ENCODE measurements at places on chromosomes 1 and 21.
A peak's percentile ranks its signal among the peaks of the same experiment; 100 is the strongest.

DNA sequence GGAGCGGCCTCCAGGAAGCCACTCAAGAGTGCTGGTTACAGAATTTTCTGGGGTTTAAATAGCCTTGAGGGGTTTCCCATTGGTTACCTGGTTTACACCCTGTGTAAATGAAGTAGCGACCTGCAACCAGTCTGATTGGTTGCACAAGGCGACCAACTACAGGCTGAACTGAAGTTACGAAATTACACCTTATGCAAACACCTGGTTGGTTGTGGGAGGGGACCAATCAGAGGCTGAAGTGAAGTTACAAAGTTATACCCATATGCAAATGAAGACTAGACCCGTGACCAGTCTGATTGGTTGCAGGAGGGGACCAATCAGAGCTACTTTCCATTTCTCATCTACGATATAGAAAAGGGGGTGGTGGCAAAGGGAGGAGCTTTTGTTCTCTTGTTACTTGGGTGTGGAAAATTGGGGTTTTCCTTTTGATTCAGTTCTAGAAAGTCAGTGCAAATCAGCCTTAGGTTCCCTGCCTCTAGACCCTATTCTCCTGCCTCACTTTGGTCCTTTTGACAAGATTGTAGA, 22.2 kb upstream of the C1orf174 start:
- no peak for DNase-seq

DNA sequence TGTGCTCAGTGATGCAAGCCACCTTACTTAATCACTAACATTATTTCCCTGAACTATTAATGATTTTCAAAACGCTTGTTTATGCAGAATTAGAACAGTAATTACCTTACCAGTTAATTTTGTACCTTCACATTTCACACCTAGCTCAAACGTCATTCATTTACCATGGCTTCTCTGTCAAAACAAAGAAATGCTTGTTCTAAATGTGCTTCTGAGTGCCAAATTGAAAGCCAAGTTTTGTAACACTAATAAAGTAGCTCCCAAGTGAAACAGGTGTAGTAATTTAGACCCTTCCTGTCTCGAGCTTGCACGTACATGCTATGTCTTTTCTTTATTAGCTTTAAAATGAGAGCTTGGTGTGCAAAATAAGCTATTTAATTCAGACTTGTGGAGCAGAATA, 533.7 kb upstream of the PKN2 start:
- no peak for DNase-seq

- no peak for DNase-seq
Measured at GRCh38 chr1:94624203-94624602, 82.6 kb upstream of the F3 start.

DNA sequence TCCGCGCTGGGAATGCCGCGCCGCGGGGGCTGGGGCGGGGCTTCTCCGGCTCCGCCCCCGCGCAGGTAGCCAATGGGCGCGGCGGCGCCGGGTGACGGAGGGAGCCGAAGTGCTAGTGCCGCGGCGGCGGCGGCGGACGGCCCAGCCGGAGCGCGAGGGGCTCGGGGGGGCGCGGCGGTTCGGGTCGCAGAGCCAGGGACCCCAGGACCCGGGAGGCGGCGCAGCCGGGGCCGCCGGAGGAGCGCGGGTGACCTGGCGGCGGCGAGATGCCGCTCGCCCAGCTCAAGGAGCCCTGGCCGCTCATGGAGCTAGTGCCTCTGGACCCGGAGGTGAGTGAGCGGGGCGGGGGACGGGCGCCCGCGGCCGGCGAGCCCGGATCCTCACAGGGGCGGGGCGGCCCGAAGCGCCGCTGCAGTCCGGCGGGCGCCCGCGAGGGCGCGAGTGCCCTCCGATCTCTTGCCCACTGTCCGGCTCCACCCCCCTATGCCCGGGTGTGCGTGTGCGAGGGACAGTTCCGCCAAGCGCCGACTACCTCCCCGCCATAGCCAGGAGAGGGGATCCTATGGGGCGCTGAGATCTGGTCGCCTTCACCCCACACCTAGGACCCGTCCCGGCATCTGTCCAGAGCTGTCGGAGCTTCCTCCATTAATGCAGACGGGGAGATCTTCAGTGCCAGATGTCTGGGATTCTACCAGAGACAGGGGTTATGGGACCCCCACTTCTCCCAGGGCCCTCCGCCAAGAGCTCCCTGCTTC, at the start of gene RPS6KA1:
RPS6KA1 (plus strand) TSS at position 107 of the 755 bp plus-strand sequence; CDS start at position 267, 160 bp downstream.
- peak; percentile 33 for DNase-seq

- DNase-seq, result no peak
Measured at GRCh38 chr1:236945002-236945401, 59.2 kb downstream of the MT1HL1 start.

- no peak for DNase-seq
Measured at GRCh38 chr1:156705321-156705917, at the start of gene CRABP2. CRABP2 (minus strand) TSS chr1:156705583; CDS start chr1:156705446, 137 bp downstream.

DNA sequence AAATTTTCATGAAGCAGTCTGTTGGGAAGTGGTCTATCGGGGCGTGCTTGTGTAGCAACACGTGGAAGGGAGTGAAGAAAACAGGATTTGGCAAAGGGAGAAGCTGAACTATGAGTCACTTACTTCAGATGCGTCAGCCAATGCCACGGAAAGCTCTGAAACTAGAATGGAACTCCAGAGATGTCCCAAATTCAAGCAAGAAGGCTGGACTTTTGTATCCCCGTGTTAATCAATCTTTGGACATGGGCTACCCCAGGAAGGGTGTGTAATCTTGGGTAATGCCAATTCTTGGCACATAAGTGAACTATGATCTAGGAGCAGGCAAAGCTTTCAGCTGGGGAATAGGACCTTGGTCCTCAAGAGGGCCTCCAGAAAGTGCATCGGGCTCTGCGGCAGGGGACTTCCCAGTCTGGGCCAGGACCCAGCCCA, 102.6 kb downstream of the ADSS2 start:
- no peak for DNase-seq

DNA sequence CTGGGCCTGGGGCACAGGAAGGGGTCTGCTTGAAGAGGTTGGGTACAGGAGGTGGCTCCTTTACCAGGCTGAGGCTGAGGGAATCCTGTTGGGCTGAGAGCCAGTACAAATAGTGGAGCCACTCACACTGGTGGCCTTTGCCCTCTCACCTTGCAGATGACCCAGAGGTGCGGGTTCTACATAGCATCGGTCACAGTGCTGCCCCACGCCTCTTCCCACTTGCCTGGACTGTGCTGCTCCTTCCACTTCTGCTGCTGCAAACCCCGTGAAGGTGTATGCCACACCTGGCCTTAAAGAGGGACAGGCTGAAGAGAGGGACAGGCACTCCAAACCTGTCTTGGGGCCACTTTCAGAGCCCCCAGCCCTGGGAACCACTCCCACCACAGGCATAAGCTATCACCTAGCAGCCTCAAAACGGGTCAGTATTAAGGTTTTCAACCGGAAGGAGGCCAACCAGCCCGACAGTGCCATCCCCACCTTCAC, 1.8 kb upstream of the SLC50A1 start:
- no peak for DNase-seq

Data from activated CD8-positive, alpha-beta memory T cell treated with anti-CD3 and anti-CD28 coated beads for 4 hours (primary cell).